ENCODE measurements at places on chromosomes 4 and X.

DNA sequence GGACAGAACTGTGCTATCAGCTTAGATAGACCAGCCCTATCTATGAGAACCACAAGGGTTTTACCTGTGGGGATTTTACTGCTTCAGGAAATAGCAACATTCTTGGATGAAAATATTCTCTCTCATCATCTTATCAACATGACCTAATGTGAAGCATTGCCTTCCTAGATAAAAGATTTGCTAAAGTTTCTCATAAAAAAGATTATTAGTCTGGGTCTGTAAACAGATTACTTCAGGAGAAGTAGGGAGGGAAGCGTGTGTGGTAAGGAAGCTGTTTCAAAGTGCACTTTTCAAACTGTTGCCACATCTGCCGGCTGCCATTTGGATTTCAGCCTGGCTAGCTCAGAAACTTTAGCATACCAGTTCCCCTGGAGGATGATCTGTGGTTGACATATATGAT, at the start of gene NOX1:
TSS of gene NOX1 (minus strand) at position 35 of the 400 bp plus-strand sequence. CDS start 220 bp downstream, outside the sequence.
- DNase-seq: no peak

GRCh38 chr4:161926033-161926828, 237.6 kb downstream of the FSTL5 start:
- DNase-seq: no peak

DNA sequence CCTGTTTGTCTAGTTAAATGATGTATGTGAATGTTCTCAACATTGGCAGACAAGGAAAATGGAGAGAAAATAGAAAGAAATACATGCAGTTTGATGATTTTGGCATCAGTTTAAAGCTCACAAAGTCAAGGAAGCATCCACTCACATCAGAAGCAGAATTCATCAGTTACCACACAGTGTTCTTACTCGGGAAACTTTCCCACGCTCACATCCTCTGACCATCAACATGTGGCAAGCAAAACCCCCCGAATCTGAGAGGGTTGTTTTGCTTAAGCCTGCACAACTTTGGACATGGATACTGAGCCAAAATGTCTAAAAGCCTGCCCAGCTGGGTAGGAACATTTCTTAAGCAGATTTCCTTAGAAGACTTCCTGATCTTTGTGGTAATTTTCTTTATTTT, 407.6 kb downstream of the ANKRD50 start:
- no peak for DNase-seq

DNA sequence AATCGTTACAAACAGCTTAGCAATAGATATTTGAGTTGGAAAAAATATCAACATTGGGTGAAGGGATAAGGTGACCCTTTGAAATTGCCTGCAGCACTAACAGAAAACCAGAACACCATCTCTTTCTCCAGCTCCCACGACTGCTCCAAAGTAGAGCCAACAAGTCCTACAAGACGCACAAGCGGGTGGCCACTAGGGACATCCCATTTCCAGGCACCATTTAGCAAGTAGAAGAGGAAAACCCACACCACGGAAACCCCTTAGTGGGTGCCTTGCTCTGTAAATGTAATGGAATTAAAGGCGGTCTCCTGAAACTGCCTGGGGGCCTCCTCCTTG, 1.9 kb downstream of the ARHGAP6 start:
- no peak for DNase-seq

Data from T-helper 22 cell (primary cell).